Left colon (tissue), 2 donors: ENCODE measurements at places on chromosomes 11 and 22. TPM values are rescaled to one million over a fixed set of nuclear protein-coding genes. Genes with fewer than 3 reads are reported as not detected.

Gene MYO18B
- total RNA-seq, result not detected

Gene MMP7
- not detected for total RNA-seq

Gene RPUSD4
- 15.9 TPM for total RNA-seq

Gene MSANTD4
- total RNA-seq, result 6.7 TPM

Gene VPREB3
- 1.1 TPM for total RNA-seq

Gene OR51I1
- not detected for total RNA-seq

Gene SLC22A12
- total RNA-seq, result not detected

Gene OR51B4
- not detected for total RNA-seq

Gene ZBTB16
- 10.0 TPM for total RNA-seq

Gene UPK3A
- 0.34 TPM for total RNA-seq
